ENCODE measurements at places on chromosomes 5 and 9. TPM values are rescaled to one million over a fixed set of nuclear protein-coding genes. Genes with fewer than 3 reads are reported as not detected.

FAM153A gene
- polyA plus RNA-seq: 0.56 TPM

PPP3R2 gene
- not detected for polyA plus RNA-seq

ZNF474 gene
- 2.8 TPM for polyA plus RNA-seq

PCDHB11 gene
- 1.8 TPM for polyA plus RNA-seq

OBP2B gene
- polyA plus RNA-seq: not detected

MSMP gene
- polyA plus RNA-seq: not detected

SLC1A1 gene
- polyA plus RNA-seq: 36.1 TPM

CHSY3 gene
- 18.1 TPM for polyA plus RNA-seq

SLC27A6 gene
- 6.0 TPM for polyA plus RNA-seq

ARL14EPL gene
- not detected for polyA plus RNA-seq

RHOBTB3 gene
- 91.3 TPM for polyA plus RNA-seq

Measured in hepatocyte (in vitro differentiated cells).